Fibroblast of the aortic adventitia (primary cell): ENCODE measurements at places on chromosomes 5 and 9. TPM values are rescaled to one million over a fixed set of nuclear protein-coding genes. Genes with fewer than 3 reads are reported as not detected.

DNA sequence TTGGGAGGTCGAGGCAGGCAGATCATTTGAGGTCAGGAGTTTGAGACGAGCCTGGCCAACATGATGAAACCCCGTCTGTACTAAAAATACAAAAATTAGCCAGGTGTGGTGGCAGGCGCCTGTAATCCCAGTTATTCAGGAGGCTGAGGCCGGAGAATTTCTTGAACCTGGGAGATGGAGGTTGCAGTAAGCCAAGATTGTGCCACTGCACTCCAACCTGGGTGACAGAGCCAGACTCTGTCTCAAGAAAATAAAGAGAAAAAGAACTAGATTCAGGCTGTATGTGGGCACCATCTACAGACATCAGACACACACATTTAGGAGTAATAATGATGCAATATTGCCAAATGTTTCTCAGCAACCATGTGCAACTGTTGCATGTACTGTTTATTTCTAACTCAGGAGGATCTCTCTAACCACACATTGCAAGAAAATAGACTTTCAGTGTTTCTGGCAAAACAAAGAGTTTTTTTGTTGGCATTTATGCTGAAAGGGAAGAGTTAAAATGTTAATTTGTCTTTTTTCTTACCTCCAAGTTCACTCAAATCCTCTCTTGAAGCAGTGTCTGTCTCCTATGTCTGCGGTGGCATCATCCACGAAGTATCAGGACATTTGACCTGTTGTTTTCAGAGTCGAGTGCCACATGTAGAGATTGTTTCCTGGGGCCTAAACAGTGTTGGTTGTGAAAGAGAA is 5.1 kb upstream of the ORM1 start:
- peak; percentile 87 for DNase-seq

DNA sequence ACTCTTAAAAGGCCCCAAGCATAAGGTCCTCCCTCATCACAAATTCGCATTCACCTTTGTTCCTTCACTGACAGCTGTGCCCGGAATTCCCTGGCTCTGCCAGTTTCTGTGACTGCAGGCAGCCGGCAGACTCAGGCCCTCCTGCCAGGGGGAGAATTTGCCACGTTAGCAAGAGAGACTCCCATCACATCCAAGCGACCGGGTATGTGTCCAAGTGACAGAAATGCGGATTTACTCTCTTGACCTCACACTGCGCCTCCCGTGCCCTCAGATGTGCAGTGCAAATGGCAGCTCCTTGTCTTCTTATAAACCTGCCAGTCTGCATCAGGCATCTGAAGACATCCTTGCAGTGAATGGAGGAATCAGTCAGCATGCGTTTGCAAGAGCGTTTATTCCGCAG is 187.1 kb upstream of the WWC1 start:
- no peak for DNase-seq

DNA sequence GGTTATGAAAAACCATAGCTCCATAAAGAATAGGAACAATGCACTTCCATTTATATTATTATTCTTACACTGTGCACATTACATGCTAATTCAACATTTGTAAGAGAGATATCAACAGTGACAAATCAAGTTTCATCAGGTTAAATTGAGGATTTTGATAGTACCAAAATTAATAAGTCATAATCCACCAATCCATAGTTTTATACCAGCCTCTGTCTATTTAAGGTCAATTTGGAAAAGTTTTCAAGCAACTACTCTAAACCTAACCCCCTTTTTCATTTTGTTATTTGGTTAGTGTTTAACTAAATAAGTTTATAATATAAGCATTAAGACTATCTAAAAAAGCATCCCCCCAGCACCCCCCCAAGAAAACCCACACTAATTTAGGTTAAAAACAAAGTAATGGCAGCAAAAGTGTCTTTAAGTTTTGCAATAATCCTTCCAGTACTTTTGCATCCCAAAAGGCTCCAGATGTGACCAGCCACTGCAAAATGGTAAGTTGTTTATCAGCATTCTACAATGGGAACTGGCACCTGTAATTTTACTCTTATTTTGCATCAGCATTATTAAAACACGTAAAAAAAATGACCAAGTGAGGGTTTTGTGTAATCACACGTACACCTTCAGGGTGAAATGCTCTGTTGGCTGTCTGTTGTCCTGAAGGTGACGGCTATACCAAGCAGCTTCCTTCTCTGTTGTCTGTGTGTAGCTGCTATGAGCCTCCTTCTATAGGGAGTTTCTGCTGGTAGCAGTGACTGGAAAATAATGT is 36.8 kb upstream of the SSBP2 start:
- peak; percentile 92 for DNase-seq

GRCh38 chr5:112492291-112492690 is 73.2 kb upstream of the EPB41L4A start:
- peak; percentile 58 for DNase-seq

- DNase-seq = no peak
Measured at GRCh38 chr5:156121882-156122281, 205.1 kb upstream of the SGCD start.

DNA sequence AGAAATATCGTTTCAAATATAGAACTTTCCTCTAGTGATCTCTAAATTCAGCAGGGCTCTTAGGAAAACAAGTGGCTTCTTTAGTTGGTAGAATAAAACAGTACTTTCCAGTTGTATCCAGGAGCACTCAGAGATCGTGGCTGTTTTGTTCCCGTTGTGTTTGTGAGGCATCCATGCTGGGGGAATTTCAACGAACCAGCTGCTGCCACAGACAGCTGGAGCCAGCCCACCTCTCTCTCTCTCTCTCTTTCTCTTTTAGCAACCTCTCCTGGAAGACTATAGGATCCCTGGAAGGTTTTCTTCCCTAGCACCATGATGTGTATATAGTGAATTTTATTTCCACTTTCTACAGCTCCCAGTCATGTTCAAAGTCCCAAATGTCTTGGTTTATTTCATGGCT is 1116.0 kb upstream of the SEMA6A start:
- DNase-seq = no peak

DNA sequence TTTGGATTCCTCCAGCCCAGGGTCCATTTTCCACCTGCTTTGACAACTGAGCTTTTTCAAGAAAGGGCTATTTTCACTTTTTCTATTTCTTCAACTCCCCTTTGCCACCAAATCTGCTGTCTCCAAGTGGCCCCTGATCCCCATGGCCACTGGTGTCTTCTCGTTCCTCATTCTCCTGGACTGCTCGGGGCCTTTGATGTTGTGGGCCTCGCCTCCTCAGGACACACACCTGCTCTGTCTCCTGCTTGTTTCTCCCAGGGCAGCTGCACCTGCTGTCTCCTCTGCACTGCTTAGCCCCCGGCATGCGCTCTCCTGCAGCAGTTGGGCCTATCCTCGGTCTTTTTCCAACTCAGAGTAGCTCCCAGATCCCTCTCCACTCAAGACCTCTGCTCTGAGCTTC is 16.3 kb upstream of the NANS start:
- DNase-seq = no peak

GRCh38 chr9:122846371-122846940 is 18.1 kb upstream of the PDCL start:
- DNase-seq = no peak

DNA sequence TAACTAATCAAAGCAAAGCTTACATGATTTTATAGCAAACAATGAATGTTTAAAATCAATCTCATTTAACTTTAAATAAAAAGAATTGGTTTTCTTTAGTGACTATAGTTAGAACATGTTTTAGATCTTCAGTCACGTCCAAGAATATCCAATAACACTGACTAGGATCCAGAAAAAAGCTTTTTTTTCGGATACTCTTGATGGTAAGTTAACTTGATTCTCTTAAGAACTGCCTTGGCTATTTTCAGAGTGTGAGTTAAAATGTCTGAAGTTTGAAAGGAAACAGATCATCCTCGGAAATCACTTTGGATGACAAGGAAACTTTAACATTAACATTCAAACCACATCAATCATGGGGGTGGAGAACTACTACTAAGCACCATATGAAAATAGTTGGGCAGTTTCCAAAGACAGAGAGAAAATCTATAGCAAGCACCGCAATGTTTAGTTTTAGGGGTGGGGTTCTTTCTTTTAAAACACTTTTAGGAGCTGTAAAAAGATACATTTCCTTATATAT is 83.7 kb upstream of the SLC27A6 start:
- no peak for DNase-seq

GRCh38 chr5:139660105-139660922 is 12.2 kb downstream of the CXXC5 start:
- DNase-seq = peak; percentile 21

DNA sequence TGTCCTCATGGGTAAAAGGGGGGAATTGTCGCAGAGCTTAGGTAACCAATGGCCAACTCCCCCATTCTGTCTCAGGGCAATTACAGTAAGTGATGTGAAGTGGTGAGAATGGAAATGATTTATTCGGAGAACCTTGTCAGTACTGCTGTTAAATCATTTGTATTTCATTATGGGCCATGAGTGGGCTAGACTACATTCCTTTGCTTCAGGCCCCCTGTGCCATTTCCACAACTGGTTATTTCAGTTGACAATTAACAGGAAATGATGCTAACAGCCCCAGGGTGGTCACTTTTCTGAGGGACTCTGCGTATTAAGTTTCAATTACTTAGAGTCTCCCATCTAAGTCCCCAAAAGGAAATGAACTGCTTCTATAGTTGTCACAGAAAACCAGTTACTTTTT is 653.7 kb downstream of the CCDC171 start:
- DNase-seq = no peak

DNA sequence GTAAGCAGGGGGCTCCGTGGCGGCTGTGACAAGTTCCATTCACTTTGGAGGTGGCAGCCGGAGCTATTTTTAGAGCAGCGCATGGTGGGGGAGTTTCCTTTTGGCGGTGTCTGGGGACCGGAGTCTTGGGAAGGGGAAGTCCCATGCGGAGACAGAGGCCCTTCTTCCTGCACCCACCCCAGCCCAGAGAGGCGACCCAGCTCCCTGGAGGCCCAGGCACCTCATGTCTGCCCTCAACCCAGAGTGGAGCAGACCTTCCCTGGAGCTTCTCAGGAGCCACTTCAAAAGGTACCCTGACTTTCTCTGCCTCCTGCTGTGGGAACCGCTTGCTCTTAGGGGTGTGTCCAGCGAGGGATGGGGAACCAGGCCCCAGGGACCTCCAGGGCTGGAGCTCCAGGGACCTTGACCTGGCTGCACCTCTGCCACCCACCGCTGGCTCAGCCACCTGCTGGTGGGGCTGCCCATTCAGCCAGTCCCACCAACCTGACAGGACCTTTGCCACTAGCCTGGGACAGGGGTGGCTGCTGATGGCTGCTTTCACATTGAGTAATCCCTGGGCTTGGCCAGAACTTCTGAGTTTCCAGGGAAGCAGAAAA is 34.1 kb downstream of the NEK6 start:
- no peak for DNase-seq

GRCh38 chr5:179755022-179755421 is 22.4 kb downstream of the MAML1 start:
- DNase-seq = no peak

- DNase-seq = no peak
Measured at GRCh38 chr5:87097664-87098063, 170.0 kb upstream of the RASA1 start.

GRCh38 chr5:144276034-144276822 is 105.6 kb downstream of the KCTD16 start:
- DNase-seq = peak; percentile 77

GRCh38 chr5:14745753-14746152 is 81.2 kb downstream of the OTULIN start:
- no peak for DNase-seq

GRCh38 chr9:37876376-37876775 is 27.6 kb downstream of the SLC25A51 start:
- DNase-seq = peak; percentile 71

DNA sequence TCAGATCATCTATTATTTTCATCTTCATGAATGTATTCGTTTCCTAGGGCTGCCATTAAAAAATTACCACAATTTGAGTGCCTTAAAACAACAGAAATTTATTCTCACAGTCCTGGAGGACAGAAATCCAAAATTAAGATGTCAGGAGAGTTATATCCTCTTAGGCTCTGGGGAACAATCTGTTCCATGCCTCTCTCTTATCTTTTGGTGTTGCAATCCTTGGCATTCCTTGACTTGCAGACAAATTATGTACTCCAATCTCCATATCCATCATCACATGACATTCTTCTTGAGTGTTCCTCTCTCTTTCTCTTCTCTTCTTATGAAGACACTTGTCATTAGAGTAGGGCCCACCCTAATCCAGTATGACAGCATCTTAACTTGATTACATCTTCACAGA is 339.4 kb downstream of the EFNA5 start:
- no peak for DNase-seq

DNA sequence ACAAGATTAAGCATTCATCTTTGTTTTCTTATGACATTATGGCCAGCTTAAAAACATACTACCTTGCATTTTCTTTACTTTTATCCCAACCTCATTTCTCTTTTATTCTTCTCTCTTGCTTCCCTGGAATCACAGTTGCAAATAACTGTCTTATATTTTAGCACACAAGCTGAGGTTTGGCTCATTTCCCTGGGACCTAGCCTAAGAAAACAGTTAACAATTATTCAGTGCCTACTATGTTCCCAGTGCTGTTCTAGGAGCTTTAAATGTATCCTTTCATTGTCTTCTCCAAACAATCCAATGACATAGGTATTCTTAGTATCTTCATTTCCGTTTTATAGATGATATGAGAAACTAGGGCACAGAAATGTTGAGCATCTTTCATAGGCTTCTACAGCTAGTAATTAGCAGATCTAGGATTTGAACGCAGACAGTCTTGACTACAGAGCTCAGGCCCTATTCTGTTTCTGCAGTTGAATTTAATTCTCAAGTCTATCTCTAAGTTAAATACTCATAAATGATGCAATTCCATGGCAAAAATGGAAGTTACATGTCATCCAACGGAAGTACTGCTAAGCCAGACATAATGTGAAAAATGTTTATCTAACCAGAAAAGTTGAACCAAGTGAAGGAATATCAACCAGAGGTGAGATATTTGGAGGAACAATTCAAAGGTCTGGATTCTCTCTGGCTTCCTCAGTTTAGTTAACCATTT is 52.3 kb upstream of the MTAP start:
- DNase-seq = peak; percentile 75

Gene CD274
- total RNA-seq = 0.33 and 1.1 TPM in 2 replicates

Gene SV2C
- total RNA-seq = 0.08 TPM in 1 of 2 replicates, not detected in the other

Gene ITK
- total RNA-seq = not detected in 2 replicates

Gene TRIM36
- 0.36 and 0.41 TPM in 2 replicates for total RNA-seq

Gene GDNF
- 0.54 TPM in 1 of 2 replicates, not detected in the other for total RNA-seq

Gene SLC6A3
- total RNA-seq = not detected in 2 replicates

Gene FOXD4L5
- total RNA-seq = under 0.01 TPM in 1 of 2 replicates, not detected in the other

Gene TRIM23
- 16.6 and 21.8 TPM in 2 replicates for total RNA-seq

Gene RASGRF2
- total RNA-seq = 0.49 and 3.3 TPM in 2 replicates
